Uterus (tissue), 4 donors: ENCODE measurements at places on chromosomes 2 and 18. TPM values are rescaled to one million over a fixed set of nuclear protein-coding genes. Genes with fewer than 3 reads are reported as not detected.
A peak's percentile ranks its signal among the peaks of the same experiment; 100 is the strongest.

CASP10 gene
- 1.8 TPM for total RNA-seq

SERPINB5 gene
- not detected for total RNA-seq

NAGK gene
- 47.9 TPM for total RNA-seq

CHRNA1 gene
- total RNA-seq, result not detected

SERPINB11 gene
- total RNA-seq, result not detected

DYNAP gene
- total RNA-seq, result not detected

NDC80 gene
- total RNA-seq, result 0.29 TPM

CYP27A1 gene
- total RNA-seq, result 12.0 TPM

NEB gene
- total RNA-seq, result under 0.01 TPM

OTOS gene
- not detected for total RNA-seq

PTPN18 gene
- 65.6 TPM for total RNA-seq

KLHL29 gene
- total RNA-seq, result 12.4 TPM

CHN1 gene
- total RNA-seq, result 56.7 TPM

GULP1 gene
- 128 TPM for total RNA-seq

CYP27C1 gene
- total RNA-seq, result not detected

- DNase-seq, result no peak
These were observed 23.4 kb upstream of the SNED1 start for GRCh38 chr2:240974771-240975572.

- DNase-seq, result no peak
These were observed 65.7 kb downstream of the TRABD2A start for GRCh38 chr2:84815146-84815545.

GRCh38 chr2:134836986-134837385, 1.4 kb upstream of the ACMSD start:
- no peak for DNase-seq

DNA sequence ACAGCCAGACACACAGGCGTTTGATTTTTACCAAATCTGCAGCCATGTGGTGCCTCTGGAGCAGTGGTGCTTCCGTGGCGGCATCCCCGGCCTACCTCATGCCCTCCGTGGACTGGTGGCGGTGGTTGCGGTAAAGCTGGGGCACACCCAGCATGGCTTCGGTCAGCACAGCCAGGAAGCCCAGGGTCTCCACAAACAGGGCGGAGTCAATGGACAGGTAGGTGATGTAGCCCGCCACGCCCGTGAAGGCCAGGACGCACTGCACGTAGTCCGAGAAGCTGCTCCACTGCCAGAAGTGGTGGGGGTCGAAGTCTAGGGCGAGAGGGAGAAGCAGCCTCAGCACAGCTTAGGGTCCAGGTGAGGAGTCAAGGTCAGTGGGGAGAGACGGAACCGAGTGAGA, 32.4 kb downstream of the SLC66A2 start:
- peak; percentile 10 for DNase-seq

DNA sequence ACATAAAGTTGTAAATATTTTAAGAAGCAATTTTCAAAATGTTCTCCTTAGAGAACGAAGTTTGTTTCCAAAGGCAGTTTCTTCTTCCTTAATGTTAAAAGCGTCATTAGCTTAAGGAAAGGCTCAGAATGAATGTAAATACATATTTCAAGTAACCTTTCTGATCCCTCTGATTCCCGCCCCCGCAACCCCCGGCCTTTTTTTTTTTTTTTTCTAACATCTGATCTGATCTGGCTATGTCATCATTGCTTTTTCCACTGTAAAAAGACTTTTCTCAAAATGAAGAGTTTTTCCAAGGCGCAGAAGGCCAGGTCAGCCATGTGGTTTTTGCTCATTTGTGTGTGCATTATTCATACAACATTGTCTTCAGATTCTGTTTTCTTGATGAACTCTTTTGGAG, 57.1 kb upstream of the MEIS1 start:
- DNase-seq, result no peak

- no peak for DNase-seq
These were observed at the start of gene CXCR1 for GRCh38 chr2:218166791-218167190. CXCR1 (minus strand) TSS chr2:218166962; CDS start chr2:218165211, 1,751 bp downstream.

- no peak for DNase-seq
These were observed 54.9 kb upstream of the OTOS start for GRCh38 chr2:240195316-240195861.

DNA sequence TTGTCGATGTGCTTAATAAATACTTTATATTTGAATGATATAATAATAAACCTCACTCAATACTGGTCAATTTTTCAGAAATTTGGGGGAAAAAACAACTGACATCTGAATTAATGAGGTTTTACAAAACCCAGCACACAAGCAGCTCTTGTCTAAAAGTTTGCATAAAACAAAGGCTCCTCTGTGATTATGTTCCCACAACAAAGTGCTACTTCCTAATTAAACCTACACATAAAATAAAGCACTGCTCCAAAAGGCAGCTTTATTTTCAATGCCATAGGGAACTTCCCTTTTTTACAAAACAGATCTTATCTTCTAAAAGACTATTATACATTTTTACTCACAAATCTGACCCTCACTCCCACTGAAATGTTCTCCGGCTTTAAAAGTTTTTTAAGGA, 47.1 kb downstream of the LAMA1 start:
- no peak for DNase-seq

DNA sequence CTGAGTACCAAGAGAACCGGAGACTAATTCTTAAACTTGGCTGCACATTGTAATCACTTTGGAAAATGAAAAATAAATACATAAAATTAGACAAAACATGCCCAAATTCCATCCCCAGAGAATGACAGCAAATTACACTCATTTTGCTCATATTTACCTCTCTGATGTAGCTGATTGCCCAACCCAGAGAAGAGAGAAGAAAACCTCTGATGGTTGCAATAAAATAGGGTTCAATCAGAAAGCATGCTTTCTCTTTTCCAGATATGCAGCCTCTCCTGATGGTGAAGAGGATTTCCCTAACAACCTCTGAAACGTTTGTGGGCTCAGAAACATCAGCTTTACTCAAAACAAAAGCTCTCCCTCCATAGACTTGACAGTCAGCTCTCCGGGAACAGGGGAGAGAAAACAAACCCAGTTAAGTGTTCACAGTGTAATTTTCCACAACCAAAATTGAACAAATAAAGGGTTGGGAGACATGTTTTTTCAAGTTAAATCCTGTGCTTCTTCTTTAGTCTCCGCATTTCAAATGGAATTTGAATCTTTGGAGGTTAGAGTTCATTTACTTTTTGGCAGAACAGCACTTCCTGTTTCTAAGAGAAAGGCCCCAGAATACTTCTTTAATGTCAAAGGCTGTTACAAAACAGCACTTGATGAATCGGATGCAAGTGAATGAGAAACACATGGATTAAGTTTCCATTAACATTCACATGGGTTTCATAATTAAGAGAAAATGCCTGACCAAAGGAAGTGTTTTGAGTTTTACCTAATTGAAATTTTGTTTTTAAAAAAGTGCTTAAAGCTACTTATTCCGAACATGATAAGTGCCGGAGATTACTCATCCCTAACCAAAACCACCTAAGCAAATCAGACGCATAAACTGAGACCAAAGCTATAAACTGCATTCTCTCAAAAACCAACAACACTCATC, 570.1 kb upstream of the SYT4 start:
- DNase-seq, result no peak

GRCh38 chr2:234266952-234267351, 216.4 kb downstream of the SPP2 start:
- no peak for DNase-seq

- DNase-seq, result no peak
These were observed 34.9 kb downstream of the SULT1C2 start for GRCh38 chr2:108323619-108324018.

GRCh38 chr2:78564666-78565065, 460.8 kb upstream of the REG3G start:
- no peak for DNase-seq

- no peak for DNase-seq
These were observed 828.2 kb downstream of the RNF144A start for GRCh38 chr2:7745369-7745768.

GRCh38 chr2:157596992-157597681, 31.5 kb downstream of the ACVR1C start:
- no peak for DNase-seq

DNA sequence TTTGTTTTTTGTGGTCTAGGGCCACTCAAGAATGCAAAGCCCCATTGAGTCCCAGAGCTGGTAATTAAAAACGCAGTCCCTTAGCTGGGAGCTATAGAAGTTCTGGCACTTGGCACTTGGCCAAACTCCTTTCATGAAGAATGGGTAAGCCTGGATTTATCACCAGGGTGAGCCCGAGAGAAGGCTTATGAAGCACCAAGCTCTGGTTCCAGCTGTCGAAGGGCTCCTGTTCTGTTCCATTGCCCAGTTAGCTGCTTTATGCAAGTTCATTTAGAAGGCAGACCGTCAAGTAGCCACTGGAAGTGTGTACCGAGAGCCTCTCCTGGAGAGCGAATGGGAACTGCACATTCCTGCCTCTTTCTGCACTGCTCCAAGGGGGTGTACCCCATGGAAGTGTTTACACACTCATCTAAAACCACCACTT, 14.2 kb downstream of the ECEL1 start:
- DNase-seq, result no peak

DNA sequence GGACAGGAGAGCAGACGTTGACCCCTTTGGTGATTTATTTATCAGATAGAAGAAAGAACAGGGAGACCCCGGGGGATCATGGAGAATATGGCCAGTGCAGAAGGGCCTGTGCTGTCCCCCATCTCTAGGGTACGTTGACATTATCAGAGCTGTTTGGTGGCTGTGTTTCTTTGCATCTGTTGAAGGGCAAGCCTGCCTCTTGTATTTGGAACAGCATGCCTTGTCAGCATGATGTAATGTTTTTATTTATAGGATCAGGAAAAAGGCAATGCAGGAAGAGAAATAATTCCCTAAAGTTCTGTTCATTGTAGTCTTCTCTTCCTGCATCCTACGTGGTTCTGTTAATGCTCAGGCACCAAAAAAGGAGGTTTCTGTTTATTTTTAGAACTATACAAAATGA, 49.8 kb upstream of the CABYR start:
- no peak for DNase-seq

DNA sequence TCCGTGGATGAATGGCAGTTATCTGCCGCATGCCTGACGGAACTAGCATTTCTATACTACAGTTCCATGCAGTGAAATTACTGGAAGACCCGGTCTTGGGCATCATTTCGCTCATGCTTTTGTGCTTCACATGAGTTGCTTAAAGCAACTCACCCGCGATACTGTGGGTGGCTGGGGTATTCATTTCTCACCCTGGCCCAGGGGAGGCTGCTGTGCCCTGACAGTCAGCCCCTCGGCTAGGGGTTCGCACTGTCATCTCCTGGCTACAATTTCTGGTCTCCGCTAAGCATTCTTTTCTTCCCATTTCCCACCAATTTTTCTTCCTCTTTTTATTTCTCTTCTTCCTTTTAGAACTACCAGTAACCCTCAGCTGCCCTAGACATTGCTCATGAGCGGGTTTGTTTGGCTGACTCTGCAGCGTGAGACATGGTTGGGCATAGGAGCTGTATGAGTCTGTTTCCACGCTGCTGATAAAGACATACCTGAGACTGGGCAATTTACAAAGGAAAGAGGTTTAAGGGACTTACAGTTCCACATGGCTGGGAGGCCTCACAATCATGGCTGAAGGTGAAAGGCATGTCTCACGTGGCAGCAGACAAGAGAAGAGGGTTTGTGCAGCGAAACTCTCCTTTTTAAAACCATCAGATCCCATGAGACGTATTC, 16.5 kb upstream of the CNDP2 start:
- DNase-seq, result no peak

DNA sequence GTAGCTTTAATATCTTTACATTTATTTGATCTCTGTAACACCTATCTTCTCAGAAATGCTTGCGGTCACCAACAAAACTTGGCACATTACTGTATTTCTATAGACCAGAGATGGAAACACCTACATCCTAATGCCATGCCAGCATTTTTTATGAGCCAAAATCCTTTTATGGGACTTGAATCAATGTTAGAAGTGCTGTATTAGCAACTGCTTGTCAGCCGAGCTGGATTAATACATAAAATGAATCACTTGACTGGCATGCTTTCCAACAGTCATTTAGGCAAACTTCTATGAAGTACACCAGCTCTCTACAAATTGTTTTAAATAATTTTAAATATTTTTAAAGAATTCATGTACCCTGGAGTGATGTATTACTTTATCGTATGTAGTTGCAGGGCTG, 272.9 kb upstream of the NRP2 start:
- DNase-seq, result no peak

GRCh38 chr2:30147715-30148610, 1.2 kb downstream of the YPEL5 start:
- DNase-seq, result peak; percentile 75

GRCh38 chr2:229083606-229084340, 187.3 kb downstream of the PID1 start:
- no peak for DNase-seq

- DNase-seq, result no peak
These were observed 16.0 kb downstream of the LINC00305 start for GRCh38 chr18:64132871-64133270.

DNA sequence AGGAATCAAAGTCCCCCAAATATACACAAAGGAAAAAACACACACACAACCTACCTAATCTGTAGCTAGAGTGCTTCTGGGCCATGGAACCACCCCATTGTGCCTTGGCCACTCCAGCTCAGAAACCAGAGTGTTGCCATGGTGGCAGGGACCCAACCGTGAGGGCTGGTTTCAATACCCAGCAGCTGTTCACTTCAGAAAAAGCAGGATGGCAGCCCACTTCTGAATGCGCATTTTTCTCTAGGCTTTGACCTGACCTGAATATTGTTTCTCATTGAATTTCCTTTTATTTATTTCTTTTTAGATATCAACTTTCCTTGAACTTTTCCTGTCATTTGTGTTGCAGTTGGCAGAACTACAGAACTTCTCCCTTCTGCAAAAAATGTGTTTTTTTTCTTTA, 43.0 kb upstream of the EHBP1 start:
- DNase-seq, result no peak

DNA sequence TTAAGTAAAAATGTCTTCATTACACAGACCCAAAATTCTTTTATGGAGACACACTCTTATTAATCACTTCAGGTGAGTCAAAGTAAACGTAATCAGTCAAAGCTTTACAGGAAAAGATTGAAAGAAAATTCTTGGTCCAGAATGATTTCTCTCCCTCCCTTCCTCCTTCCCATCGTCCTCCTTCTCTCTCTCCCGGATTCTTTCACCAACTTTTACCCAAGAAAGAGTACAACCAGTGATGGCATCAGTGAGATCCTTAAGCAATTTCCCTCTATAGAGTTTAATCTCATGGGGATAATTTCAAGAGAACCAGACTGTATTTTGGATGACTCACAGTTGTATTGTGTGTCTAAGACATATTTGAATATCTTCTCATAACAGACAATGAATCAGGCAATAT, 258.1 kb downstream of the ALK start:
- no peak for DNase-seq
